Suprapubic skin (tissue), 4 donors: ENCODE measurements at places on chromosomes 4 and X.

DNA sequence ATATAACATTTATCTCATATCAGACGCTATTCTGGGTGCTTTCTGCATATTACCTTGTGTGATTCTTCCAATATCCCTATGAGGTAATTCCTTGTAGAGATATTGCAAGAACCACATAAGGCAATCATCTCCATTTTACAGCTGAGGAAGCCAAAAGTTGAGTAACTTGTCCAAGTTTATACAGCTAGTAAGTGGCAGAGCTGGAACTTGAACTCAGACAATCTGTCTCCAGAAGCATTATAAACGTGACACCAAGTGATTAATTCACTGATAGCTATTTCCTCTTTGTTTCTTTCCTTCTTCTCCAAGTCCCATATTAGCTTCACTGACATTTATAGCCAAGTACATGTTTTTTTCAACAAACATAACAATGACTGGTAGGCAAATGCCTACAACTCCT is 7.3 kb downstream of the EMCN start:
- DNase-seq = no peak

GRCh38 chr4:26978387-26979053 is 117.9 kb downstream of the STIM2 start:
- no peak for DNase-seq

GRCh38 chr4:28518561-28519165 is 1658.0 kb downstream of the STIM2 start:
- no peak for DNase-seq

- DNase-seq = no peak
Observed at GRCh38 chrX:154735695-154736393, 15.0 kb downstream of the GAB3 start.

GRCh38 chrX:140501321-140501720 is 3.5 kb downstream of the SOX3 start:
- DNase-seq = no peak

DNA sequence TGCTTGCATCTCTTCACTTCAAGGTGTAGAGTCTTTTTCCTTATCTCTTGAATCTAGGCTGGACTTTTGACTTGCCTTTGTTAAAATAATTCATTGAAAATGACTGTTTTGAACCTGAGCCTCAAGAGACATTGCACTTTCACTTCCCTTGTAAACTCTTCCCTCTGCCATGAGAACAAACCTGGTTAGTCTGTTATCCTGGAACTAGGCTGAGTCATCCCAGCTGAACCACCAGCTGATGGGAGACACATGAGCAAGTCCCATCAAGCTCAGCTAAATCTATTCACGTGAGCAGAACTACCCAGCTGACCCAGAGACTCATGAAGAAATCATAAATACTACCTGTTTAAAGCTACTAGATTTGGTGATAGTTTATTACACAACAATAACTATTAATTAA is 202.3 kb upstream of the CENPE start:
- DNase-seq = no peak

DNA sequence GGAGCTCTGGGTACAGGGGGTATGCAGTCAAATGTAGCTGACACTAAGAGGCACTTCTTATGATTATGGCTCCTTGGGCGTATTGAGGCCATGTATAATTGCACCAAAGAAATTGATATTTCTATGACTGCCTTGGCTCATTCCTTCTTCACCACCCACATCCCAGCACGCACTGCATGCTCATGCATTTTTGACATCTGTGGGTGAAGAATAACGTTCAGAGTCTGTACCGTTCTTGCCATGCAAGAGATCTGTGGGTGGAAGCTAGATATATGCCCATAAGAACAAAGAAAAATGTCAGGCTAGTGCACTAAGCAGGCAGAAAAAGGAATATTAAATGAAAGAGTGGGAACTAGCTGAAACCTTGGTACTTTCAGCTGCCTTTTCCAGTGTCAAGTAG is 93.4 kb downstream of the EMCN start:
- no peak for DNase-seq

GRCh38 chrX:38704146-38704882 is 96.9 kb upstream of the MID1IP1 start:
- DNase-seq = no peak

DNA sequence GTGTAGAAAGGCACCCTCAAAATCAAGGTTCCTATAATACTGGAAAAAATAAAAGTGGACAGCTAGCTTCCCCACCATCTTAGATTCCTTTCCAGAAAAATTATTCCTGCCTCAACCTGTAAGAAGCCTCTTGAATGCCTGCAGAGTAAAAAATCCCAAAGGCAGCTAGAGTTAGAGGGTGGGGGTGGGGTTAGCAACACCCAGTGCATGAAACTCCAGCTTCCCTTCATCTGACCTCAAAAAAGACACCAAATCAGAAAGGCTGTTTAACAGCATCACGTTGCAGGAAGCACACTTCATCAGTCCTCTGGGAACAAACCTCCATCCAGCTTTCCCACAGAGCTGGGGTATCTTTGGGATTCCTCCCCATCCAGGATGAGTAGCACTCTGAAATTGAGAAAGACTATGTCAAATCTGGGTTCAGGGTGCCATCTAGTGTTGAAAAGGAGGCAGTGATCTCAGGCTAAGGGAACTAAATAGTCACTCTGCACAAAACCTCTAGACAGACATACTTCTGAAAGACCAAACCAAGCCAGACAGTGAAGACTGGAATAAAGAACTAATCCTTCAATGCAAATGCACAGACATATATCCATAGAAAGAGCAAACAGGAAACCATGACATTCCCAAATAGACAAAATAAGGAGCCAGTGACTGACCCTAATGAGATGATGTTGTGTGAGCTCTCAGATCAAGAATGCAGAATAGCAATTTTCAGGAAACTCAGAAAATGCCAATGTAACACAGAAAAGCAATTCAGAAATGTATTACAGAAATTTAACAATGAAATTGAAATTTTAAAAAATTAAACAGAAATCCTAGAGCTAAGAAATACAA is 97.9 kb downstream of the ARHGEF9 start:
- DNase-seq = no peak

DNA sequence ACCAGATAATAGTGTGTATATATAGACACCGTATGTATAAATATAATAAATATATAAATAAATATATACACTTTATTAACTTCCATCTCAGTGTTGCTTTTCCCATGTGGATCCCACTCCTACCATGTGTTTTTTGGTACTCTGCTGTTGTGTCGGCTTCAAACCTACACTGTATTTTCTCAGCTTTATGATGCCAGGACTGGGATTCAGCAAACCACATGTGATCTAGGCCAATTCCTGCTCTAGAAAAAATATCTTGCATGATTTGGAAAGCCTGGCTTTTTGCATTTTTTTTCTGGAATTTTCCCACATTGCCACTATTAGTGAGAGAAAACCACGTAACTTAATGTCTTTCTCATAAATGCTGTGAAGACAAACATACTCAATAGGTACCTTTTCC is 55.8 kb downstream of the POLR2B start:
- no peak for DNase-seq

GRCh38 chr4:146051223-146051622 is 112.6 kb upstream of the ZNF827 start:
- DNase-seq = no peak

- DNase-seq = no peak
Observed at GRCh38 chrX:145533534-145533933, 284.1 kb upstream of the SLITRK2 start.

- no peak for DNase-seq
Observed at GRCh38 chrX:24774650-24775049, 80.9 kb downstream of the POLA1 start.

DNA sequence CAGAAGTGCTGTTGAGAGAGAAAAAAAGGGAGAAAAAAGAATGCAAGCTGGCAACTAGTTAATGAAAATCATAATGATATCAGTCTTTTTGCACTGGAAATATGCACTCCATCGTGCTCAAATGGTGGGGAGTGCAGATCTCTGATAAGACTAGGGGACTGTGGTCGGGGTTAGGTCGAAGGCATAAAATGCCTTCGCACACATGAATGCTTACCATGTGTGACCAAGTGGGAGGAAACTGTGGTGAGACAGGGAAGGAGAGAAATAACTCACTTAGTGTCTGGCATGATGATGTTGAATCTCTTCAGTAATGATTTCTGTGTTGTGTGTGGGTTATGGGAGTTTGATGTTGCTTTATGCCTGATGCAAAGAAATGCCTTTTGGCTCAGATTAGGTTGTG is 358.9 kb downstream of the FBXO8 start:
- DNase-seq = no peak

GRCh38 chrX:25013632-25014365 is 2.0 kb downstream of the ARX start:
- no peak for DNase-seq

GRCh38 chrX:135977611-135978010 is 3.8 kb upstream of the MMGT1 start:
- DNase-seq = no peak

GRCh38 chr4:153479101-153479500 is 12.9 kb downstream of the TMEM131L start:
- no peak for DNase-seq

- DNase-seq = no peak
Observed at GRCh38 chr4:73735231-73735630, 5.1 kb upstream of the CXCL8 start.

- no peak for DNase-seq
Observed at GRCh38 chr4:97027728-97028410, 1115.4 kb downstream of the STPG2 start.

DNA sequence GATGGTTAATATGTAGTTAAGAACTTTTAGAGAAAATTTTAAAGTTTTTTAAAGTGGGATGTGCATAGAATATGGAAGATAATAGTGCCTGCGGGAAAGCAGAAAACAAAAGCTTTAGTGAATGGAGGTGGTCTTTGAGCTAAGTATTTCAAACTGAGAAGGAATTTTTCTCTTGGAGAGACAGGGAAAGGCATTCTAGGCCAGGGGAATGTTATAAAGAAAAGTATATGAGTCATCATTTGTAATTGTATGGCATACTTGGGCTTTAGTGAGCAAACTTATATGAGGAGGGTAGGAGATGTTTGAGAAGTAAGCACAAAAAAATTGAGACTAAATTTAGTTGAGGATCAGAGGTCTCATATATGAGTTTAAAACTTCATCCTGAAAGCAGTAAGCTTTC is 467.0 kb downstream of the PPARGC1A start:
- no peak for DNase-seq

- DNase-seq = no peak
Observed at GRCh38 chrX:46317163-46317562, 228.1 kb downstream of the ZNF674 start.

DNA sequence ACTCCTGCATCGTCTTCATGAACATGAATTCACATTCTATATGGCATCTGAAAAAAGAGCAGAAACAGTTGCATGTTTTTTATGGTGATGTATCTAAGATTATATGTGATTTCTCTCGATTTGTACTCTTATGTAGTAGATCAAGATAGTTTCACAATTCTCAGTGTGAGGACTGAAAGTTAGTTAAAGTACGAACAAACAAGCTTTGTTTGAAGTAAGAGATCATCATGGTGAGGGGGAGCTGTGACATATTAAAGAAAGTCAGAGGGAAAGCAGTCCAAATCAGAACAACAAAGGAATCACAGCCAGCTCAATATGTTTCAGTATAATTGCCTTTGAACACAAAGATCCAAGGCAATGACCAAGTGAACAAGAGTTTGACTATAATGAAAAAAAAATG is 1140.6 kb downstream of the SH3BGRL start:
- DNase-seq = no peak

DNA sequence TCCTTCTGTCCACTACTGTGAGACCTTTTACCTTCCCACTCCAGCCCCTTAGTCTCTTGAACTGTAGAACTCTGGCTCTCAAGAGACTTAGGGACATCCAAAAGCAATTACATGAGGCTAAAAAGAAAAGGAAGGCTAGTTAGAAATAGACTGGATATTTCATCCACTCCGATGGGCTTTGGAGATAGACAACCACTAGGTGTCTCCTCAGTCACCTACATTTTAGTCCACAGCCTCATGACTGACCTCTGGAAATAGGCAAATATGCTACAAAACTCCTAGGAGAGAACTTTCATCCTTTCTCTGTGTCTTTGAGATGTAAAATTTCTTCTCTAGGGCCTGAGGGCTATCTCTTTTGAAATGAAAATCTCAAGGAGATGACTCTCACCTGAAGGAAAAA is 45.1 kb upstream of the LAMP2 start:
- DNase-seq = no peak

- DNase-seq = no peak
Observed at GRCh38 chrX:54446084-54446483, 5.9 kb downstream of the TSR2 start.

GRCh38 chrX:39749135-39749534 is 348.6 kb downstream of the BCOR start:
- no peak for DNase-seq

GRCh38 chr4:147683188-147683591 is 773 bp downstream of the PRMT9 start:
- DNase-seq = no peak

DNA sequence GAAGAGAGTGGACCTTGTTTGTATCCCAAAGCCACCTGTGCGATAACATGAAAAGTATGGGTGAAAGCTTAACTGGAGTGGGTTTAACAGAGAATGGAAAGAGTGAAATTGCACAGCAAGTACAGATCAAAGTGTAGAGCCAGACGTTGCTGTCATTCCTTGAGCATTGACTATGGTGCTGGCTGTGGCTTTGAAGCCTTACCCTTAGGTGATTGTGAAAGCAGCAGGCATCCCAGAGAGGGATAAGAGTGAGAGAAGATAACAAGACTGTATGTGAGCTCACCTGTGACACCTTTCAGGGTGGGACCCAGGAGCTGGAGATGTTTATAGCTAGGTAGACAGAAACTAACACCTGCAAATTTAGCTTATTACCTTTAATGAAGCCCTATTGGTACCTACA is 77.6 kb downstream of the CFAP299 start:
- no peak for DNase-seq

- no peak for DNase-seq
Observed at GRCh38 chr4:7247521-7247920, 55.2 kb downstream of the SORCS2 start.
